GM13977 (cell line): ENCODE measurements at places on chromosomes 16 and 17.

DNA sequence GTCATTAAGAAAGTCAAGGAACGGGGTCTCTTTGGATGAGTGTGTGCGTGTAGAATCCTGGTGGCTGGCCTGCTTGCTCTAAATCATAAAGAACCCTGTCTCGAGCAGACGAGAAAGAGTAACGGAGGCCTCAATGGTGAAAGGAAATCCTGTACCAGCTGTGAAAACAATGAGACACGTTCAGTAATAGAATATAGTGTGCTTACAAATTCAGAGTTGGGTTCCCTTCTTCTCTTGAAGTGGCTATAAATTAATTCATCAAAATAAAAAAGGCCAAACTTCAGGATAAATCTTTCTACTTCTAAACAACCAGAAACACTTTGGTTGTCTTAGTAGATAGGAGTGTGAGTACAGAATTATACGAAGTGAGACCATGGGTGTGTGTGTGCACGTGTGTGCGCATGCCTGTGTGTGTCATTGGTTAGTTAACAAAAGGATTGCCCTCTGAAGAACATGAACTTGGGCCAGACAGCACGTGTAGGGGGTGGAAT, 48.5 kb downstream of the WWOX start:
- no peak for DNase-seq

GRCh38 chr17:1384905-1385435, 15.1 kb downstream of the YWHAE start:
- no peak for DNase-seq

DNA sequence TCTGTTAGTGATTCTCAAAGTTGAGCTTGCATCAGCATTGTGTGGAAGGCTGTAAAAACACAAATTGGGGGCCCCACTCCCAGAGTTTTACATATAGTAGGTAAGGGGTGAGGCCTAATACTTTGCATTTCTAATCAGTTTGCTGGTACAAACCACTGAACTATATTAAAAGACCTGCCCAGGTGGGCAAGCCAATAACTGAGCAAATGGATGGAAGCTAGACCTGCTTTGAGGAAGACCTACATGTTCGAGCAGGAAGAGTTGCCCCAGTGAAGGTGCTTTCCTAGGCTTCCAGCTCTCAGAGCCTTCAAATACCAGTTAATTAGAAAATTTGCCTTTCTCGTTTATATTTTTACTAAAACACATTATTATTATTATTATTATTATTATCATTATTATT, 56.8 kb downstream of the OTOA start:
- no peak for DNase-seq

DNA sequence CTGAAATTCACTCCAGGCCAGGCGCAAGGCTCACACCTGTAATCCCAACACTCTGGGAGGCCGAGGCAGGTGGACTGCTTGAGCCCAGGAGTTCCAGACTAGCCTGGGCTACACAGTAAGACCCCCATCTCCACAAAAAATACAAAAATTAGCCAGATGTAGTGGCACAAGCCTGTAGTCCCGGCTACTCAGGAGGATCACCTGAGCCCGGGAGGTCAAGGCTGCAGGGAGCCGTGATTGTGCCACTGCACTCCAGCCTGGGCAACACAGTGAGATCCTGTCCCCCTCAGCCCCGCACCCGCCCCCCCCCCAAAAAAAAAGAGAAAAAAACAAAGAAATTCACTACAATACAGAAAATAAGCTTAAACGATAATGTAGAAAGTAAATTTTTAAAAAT, 31.5 kb downstream of the MBTPS1 start:
- DNase-seq, result no peak

DNA sequence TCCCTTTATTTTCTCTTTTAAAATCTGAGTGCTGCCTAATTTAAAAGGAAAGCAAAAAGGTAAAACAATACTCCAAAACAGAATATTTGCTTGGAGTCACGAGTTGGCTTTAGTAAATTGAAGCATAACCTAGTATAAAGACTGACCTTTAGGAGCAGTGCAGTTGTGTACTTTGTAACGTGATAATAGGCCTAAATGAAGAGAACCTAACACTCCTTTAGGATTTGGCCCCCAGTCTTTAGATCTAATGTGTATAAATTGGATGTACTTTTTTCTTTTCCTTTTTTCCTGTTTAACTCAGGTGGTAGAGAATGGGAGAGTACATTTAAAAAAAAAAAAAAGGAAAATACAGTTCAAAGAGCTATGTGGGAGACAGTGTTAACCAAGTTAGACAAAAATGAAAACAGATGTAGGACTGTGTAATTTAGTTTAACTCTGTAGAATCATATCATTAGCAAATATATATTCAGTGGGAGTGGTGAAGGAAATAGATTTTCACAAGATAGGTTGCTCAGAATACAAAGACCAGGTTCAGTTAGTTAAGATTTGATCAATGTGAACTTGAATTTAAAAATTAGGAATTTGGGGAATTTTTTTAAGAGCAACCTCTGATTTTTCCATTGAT, 16.8 kb downstream of the CPD start:
- no peak for DNase-seq

- DNase-seq, result no peak
These were observed 2.0 kb upstream of the SCN4A start for GRCh38 chr17:63974594-63975192.

DNA sequence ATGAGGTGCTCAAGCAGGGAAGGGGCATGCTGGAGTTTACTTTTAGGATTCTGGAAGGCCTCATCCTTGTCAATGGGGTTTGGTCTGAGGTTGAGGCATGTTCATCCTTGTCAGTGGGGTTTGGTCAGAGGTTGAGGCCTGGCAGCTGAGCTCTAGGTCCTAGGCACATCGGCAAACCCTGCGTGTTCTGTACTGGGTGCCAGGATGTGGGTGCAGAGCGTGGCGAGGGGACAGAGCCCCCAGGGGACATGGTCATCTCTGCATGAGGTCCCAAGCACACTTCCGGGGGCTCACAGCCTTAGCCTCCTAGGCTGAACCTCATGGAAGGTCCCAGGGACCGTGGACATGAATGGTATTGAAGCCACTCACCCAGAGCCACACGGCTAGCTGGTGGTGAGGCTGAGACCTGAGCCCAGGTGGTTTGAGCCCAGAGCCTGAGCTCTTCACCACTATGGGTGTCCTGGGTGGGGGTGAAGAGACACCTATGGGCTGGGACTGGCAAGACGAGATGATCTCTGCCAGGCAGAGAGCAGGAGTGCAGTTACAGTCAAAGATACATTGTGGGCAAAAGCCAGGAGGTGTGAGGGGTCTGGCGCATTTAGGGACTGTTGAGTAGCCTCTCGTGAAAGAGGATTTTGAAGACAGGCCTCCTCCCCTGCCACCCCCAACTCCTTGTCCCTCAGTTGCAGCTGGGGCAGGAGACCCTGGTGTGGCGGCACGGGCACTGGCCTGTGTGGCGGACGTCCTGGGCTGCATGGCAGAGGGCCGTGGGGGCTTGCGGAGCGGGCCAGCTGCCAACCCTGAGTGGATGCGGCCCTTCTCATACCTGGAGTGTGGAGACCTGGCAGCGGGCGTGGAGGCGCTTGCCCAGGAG, 19.3 kb downstream of the FCSK start:
- DNase-seq, result no peak

- no peak for DNase-seq
These were observed 25.7 kb downstream of the ARHGAP17 start for GRCh38 chr16:24989494-24989893.

DNA sequence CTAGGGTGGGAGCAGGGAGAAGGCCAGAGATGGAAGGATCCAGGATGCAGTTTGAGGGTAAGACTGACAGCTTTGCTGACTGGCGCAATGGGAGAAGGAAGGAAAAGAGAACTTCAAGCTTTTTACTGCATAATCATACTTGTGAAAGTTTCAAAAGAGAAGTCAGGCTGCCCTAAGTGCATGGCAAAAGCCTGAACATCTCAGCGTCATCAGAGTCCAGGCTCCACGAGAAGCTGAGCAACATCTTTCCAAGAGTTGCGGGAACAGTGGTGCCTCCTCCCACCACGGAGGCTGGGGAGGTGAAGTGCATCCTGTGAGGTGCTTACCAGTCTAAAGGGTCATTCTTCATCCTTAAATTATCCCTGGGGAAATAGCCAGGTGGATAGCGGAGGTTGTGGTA, 26.9 kb upstream of the SLC38A8 start:
- no peak for DNase-seq

- DNase-seq, result peak; percentile 59
These were observed 578 bp downstream of the PGAP6 start for GRCh38 chr16:381012-381788.

GRCh38 chr17:17044846-17045561, 2.7 kb downstream of the MPRIP start:
- DNase-seq, result no peak

- DNase-seq, result no peak
These were observed 7.3 kb downstream of the ATP2A3 start for GRCh38 chr17:3956983-3957382.

- no peak for DNase-seq
These were observed 96.3 kb downstream of the TNFRSF13B start for GRCh38 chr17:16875662-16876061.

DNA sequence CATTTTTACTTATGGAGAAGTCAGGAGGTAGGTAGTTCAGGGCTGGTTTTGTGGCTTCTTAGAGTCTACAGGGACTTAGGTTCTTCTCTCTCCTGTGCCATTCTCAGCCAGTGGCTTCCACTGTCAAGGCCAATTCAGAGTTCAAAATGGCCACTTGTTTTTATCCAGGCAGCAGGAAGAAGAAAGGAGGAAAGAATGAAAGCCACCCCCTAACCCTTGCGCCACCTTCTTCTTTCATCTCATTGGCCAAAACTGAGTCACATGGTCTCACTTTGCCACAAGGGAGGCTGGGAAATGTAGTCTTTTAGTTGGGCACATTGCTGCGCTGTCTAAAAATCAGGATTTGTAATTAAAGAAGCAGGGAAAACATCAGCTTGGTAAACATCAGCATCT, 60.8 kb upstream of the MED9 start:
- peak; percentile 58 for DNase-seq

- no peak for DNase-seq
These were observed 83.3 kb downstream of the C16orf95 start for GRCh38 chr16:87233928-87234327.

DNA sequence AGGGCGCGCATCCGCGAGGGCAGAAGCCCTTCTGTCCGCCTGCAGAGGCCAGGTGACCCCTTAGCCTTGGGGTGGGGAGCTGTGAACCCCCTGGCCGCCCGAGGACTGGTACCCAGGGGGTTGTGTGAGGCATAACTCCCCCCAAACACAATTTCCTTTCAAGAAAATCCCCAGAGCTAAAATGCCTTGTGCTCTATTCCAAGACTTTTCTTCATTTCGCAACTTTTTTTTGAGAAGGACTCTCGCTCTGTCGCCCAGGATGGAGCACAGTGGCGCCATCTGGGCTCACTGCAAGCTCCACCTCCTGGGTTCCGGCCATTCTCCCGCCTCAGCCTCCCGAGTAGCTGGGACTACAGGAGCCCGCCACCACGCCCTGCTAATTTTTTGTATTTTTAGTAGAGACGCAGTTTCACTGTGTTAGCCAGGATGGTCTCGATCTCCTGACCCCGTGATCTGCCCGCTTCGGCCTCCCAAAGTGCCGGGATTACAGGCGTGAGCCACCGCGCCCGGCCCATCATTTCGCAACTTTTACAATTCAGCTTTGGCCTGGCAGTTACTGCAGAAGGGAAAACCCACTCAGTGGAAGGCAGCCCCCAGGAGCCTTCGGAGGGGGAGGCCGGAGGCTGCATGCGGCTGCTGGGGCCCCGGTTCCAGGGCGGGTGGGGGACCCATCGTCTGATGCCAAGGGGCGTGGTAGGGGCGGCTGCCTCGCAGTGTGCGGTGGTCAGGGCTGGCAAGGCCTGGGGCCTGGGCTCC, 963 bp upstream of the APRT start:
- DNase-seq, result no peak

GRCh38 chr17:43839670-43840108, 6.7 kb upstream of the MPP3 start:
- DNase-seq, result no peak

- no peak for DNase-seq
These were observed 18.3 kb upstream of the ATP2A3 start for GRCh38 chr17:3982541-3983017.

DNA sequence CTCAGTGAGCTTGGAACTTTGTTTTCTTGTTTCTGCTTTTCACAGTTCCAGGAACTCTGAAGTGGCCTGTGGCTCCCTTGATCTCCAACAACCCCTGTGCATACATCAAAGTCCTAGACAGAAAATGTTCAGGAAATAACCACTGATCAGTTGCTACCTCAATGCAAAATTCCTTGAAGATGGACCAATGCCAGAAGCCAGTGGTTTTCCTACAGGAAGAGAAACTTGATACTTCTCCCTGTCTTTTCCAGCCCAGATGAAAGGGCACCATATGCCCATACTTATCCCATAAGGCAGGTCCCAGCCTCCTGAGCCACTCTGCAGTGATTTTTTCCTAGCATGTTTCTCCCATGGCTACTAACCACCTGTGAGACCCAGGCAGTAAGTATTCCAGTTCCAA, 12.3 kb upstream of the CDRT4 start:
- no peak for DNase-seq

DNA sequence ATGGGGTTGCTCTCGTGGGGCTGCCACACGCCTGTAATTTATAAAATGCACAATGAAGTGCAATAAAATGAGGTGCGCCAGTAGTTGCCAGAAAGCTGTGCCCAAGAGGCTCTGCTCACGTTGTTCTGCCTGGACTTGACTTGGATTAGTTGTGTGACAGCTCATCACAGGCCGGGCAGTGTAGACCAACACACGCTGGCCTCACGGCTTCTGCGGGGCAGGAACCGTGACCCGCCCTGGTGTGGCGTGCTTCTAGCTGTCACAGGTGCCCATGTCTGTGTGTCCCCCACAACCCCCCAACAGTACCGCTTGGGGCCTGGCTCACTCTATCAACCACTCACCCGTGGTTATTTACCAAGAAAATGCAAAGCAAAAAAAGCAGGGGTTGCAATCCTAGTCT, 112.2 kb upstream of the ZNF750 start:
- DNase-seq, result no peak

DNA sequence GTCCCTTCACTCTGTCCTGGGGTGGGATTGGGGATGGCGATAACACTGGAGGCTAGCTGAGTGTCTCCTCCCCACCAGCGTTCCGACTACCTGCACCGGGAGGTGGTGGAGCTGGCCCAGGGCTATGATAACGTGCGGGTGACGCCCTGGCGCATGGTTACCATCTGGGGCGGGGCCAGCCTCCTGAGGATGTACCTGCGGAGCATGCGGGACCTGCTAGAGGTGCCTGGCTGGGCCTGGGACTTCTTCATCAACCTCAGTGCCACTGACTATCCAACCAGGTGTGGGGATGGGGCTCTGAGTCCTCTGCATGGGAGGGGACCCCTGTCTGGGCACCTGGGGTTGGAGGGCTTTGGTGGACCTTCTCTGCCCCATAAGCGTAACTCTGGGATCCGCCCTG, 8.8 kb downstream of the XYLT2 start:
- DNase-seq, result no peak

DNA sequence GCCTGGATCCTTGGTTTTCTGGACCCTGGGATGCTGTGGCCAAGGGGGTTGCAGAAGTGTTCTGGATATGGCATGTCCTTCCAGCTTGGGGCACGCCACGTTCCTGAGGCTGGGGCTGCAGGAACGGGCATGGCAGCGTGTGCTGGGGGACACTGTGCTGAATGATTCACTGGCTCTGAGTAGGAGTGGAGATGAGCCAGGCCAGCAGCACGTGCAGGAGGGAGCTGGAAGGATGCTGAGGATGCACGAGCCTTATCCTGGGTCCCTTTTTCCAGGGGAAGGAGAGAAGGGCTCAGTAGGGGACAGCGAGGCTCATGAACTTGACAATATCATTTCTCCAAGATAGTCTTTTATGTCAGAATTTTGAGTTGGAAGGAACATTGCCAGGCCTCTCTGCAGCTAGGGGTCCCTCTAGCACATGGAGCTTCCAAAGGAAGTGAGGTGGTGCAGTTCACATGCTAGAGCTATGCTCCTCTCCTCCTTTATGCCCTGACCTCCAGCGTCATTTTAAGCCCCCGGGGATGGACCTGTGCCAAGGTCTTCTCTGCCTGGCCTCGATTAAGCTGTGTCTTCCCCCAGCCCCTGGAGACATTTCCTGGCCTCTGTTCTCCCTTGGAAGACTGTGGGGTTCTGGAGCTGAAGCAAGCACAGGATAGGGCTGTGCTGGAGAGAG, 125.9 kb downstream of the OR1D5 start:
- no peak for DNase-seq
